ENCODE measurements at places on chromosomes 7 and 10.

GRCh38 chr7:79308192-79308591 lies 145.3 kb downstream of the MAGI2 start:
- no peak for DNase-seq

DNA sequence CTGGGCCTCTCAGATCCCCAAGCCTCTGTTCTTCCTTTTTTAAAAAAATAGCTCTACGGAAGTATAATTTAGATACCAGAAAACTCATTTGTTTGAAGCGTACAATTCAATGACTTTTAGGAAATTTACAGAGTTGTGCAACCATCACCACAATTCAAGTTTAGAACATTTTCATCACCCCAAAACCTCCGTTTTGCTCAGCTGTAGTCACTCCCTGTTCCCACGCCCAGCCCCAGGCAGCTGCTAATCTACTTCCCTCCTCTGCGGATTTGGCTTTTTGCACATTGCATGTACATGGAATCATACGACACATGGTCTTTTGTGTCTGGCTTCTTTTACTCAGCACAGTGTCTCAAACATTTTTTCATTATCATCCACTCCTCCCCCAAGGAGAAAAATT lies 229.2 kb downstream of the TCF7L2 start:
- no peak for DNase-seq

GRCh38 chr10:113854761-113855588 lies 514 bp downstream of the NHLRC2 start:
- DNase-seq = no peak

- DNase-seq = no peak
These were observed 20.1 kb downstream of the SNX10 start for GRCh38 chr7:26311798-26312197.

All from NCI-H187 treated with DMSO at 0.1 percent for 48 hours (cell line).